ENCODE measurements at places on chromosomes 5 and 9.

- no peak for DNase-seq
Measured at GRCh38 chr5:1871441-1871840, 11.3 kb downstream of the IRX4 start.

- DNase-seq, result no peak
Measured at GRCh38 chr9:127195976-127196825, 68.4 kb upstream of the GARNL3 start.

DNA sequence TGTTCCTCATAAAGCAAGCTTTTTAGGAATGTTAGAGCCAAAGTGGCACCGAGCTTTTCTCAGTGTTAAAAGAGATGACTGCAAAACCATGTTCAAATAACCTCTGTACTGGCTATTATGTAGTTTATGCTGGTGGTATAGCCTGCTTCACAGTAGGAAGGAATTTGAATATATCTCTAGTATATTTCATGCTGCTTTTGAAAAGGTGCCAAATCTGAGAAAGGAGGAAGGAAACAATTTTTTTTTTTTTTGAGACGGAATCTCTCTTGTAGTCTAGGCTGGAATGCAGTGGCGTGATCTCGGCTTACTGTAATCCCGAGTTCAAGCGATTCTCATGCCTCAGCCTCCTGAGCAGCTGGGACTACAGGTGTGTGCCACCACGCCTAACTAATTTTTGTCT is 13.5 kb downstream of the CREBRF start:
- no peak for DNase-seq

- DNase-seq, result no peak
Measured at GRCh38 chr5:126139773-126140172, 283.4 kb upstream of the GRAMD2B start.

GRCh38 chr9:5696884-5697283 is 68.0 kb downstream of the RIC1 start:
- no peak for DNase-seq

DNA sequence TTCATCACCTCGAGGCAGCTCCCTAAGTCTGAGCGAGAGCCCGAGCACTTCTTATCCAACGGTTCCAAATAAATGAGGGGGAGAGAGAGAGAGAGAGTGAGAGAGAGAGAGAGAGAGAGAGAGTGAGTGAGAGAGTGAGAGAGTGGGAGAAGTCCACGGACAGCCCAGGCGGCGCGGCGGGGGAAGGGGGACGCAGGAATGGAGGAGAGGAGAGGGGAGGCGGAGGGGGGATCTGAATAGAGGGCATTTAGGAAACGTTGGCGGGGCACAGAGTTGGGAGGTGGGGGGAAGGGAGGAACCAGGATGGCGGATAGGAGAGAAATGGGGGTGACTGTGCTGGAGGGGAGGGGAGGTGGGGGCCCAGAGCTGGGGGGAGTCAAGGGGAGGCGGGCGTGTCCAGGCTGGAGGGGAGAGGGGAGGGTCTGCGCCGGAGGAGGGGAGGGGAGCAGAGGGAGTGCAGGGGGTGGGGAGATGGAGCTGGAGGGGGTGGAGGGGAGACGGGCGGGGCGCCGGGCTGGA is 398 bp upstream of the BASP1 start:
- no peak for DNase-seq

DNA sequence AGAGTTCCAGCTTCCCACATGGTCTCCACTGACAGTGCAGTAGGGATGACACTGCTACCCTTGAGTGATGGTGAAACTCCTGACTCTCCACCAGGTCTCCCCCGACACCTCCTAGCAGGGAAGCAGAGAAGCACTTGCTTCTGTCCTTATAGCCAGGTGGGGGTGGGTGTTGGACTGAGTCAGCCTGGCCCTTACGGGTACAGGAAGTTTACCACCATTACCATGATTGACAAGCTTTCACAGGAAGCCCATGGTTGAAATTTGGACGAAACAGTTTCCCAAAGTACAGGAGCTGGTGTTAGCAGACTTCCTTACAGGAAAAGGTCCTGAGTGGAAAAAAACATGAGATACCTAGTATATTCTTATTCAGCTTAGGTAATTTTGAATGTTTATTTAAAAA is 3.1 kb upstream of the FBXL7 start:
- DNase-seq, result no peak

GRCh38 chr5:83377131-83377865 is 94.2 kb upstream of the VCAN start:
- no peak for DNase-seq

- no peak for DNase-seq
Measured at GRCh38 chr5:38305148-38305547, 46.8 kb downstream of the EGFLAM start.

- DNase-seq, result no peak
Measured at GRCh38 chr9:79263628-79264027, 308.1 kb upstream of the TLE4 start.

DNA sequence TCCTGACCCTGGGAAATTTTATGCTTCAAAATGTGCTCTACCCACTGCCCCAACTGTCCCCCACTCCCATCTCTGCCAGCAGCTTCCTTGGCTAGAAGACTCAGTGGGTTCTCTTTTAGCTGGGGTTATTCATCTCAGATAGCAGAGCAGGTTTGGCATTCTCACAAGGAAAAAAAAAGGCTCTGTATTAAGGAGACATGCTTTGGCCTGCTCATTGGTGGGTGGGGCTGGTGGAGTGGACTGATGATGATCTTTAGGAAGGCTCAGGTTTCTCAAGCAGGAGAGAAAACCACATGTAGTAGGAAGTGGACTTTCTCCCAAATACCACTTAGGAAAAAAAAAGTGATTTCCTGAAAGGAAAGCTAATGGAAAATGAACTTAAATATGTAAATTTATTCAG is 279.2 kb upstream of the ZNF462 start:
- no peak for DNase-seq

DNA sequence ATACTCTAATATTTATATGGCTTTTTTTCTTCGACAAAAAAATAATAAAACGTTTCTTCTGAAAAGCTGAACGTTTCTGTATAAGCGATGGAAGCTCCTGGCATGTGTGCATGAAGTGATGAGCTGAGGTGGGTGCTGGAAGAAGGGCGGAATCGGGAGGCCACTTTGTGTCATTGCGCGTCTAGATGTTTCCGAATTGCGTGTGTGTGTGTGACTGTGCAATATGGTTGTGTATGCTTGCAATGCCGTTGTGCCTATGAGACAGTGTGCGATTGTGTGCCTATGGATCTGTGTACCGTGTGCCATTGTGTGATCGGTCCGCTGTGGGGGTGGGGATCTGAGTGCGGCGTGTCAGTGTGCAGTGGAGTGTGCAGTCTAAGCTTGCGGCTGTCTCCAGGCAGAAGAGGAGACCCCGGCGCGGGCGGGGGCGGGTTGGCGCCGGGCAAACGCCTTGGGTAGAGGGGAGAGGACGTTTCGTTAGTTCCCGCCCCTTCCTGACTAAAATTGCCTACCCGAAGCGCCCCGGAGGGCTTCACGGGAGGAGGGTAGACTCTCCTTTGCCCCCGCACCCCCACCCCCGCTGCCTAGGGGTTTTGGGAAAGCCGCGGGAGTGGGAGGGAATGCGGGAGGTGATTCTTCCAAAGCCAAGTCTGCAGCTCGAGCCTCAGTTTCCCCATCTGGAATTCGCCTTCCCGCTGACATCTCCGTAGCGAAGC is 24.2 kb downstream of the PCDHGC5 start:
- peak; percentile 46 for DNase-seq

DNA sequence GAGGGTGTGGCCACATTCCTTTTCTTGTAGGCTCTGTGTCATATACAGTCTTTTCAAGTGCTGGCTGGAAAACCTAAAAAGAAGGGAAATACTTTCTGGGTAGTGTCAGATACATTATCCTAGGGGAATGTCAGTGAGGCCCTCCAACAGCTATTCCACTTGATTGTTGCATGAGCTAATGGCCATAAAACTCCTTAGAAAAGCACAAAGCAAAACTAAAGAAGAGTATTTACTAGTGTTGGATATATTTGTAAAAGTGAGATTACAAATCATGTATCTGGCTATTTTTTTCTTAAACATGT is 829 bp downstream of the ANXA1 start:
- no peak for DNase-seq

- DNase-seq, result no peak
Measured at GRCh38 chr5:3002230-3002629, 250.8 kb upstream of the IRX2 start.

DNA sequence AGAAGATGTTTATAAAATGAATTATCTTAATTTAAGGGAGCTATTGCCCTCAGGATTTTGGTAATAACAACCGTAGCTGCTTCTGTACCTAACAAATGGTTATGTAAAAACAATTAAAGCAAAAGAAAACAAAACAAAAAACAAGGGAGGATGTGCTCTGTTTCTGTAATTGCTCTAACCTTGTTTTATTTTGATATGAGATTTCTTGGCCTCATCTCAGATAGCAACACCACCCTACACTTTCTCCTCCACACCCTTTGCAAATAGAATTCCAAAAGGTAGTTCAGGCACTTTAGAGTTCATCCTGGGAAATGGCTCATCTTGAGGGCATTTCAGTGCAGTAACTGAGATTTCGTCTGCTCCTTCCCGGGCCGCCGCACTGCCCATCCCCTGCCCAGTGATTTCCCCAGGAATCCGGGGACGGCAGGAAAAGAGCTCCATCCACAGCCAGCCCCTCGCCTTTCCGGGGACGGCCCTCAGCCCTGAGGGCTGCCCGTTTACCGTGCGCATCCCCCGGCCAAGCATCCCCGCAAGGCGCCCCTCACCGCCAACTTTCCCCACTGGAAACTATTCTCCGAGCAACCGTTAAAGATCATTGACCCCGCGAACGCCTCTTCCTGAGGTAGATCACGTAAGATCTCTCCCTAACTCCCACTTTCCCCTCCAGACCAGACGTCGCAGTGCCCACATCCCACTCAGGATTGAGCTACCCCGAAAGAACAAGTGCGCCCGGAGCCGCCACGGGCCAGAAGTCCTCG is 1.2 kb downstream of the FNBP1 start:
- no peak for DNase-seq

GRCh38 chr5:173630724-173631365 is 14.4 kb upstream of the BOD1 start:
- DNase-seq, result no peak

DNA sequence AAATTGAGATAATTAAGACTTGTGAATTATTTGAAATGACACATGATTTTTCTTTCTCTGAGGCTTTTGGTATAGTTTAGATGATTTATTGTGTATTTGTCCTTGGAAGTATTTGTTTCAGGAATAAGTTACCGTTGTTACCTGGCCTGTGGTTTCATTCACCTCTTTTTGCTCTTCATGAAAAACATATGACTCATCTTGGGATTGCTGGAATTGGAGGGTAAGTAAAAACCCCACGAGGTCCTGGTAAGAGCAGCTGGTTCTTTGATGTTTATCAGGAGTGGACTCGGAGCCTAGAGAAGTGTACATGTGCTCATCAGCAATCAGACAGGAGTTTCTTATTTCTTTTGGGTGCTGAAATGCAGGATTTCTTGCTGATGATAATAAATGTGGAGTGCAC is 275.3 kb downstream of the PSAT1 start:
- DNase-seq, result no peak

GRCh38 chr5:142063878-142064331 is 44.7 kb upstream of the NDFIP1 start:
- peak; percentile 89 for DNase-seq

- no peak for DNase-seq
Measured at GRCh38 chr5:66538531-66538930, 57.7 kb upstream of the MAST4 start.

GRCh38 chr9:125579030-125579932 is 127.7 kb downstream of the MAPKAP1 start:
- no peak for DNase-seq

DNA sequence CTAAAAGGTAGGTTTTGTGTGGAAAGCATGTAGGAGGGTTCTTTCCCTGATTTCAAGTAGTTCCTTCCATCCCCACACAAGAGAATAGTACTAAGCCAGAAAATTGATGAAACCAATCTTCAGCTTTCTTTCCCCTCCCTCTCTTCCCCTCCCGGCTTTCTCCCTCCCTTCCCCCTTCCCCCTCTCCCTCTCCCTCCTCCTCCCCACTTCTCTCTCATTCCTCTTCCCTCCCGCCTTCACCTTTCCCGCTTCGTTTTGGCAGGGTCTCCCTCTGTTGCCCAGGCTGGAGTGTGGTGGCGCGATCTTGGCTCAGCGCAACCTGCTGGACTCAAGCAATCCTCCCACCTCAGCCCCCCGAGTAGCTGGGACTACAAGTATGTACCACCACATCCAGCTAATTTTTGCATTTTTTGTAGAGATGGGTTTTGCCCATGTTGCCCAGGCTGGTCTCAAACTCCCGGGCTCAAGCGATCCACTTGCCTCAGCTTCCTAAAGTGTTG is 85.8 kb downstream of the ZCCHC7 start:
- no peak for DNase-seq

GRCh38 chr5:57575839-57576238 is 93.2 kb upstream of the ACTBL2 start:
- no peak for DNase-seq

- no peak for DNase-seq
Measured at GRCh38 chr5:17129093-17129849, 88.2 kb upstream of the BASP1 start.

- no peak for DNase-seq
Measured at GRCh38 chr5:78756858-78757257, 108.3 kb upstream of the LHFPL2 start.

DNA sequence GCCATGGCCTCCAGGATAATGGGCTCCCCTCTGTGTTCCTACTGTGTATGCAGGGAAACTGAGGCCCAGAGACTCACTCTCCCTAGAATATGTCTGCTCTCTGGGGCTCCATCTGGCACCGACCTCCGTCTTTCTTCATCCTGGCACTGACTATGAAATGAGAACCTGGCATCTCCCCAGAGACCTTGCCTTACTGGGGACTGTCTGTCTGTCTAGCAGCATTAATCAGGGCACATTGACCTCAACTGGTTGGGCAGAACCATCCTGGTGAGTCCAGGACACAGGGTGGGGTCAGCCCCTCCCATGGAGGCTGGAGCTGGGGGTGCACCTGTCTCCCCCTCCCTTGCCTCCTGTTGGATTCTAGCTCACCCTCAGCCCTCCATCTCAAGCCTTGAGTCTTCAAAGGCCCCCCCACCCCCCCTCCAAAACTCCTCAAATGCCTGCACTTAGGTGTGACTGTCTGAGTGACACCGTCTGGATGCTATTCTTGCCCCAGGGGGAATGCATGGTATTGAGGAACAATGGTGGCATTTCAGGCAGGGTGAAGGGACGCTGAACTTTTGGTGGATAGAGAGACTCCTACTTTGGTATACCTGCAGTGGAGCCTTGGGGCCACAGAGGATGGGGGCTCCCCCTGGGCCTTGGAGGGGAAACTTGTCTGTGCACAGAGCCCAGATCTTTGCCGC is 12.8 kb upstream of the PITX1 start:
- no peak for DNase-seq

DNA sequence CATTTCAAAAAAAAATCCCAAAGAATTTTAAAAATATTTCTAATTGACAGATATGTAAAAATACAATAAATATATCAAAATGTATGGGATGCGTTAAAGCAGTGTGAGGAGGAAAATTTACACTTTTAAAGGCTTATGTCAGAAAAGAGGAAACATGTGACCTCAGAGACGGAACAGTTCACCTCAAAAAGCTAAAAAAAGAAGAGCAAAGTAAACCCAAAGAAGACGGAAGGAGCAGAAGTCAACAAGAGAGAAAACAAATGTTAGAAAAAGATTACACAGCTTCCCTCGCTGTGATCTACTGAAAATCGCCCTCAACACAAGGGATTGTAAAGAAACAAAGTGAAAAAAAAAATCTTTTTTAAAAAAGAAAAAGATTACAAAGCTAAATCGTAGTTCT is 186.9 kb downstream of the AUH start:
- no peak for DNase-seq

- DNase-seq, result peak; percentile 67
Measured at GRCh38 chr5:30040488-30041118, 1152.9 kb upstream of the CDH6 start.

Measured in nucleus accumbens (tissue), 56 donors.